ENCODE measurements at places on chromosomes 1 and 21. TPM values are rescaled to one million over a fixed set of nuclear protein-coding genes. Genes with fewer than 3 reads are reported as not detected.

RASAL2 gene
- 7.6 TPM for total RNA-seq

LCE1D gene
- total RNA-seq: not detected

HSD3B2 gene
- total RNA-seq: not detected

KRTAP12-2 gene
- not detected for total RNA-seq

DNAJC8 gene
- total RNA-seq: 22.2 TPM

SLC45A3 gene
- total RNA-seq: 1.1 TPM

PSEN2 gene
- total RNA-seq: 45.6 TPM

ATXN7L2 gene
- 3.5 TPM for total RNA-seq

COL8A2 gene
- 0.52 TPM for total RNA-seq

TNFRSF4 gene
- 1.6 TPM for total RNA-seq

FMOD gene
- total RNA-seq: 4.3 TPM

C8B gene
- not detected for total RNA-seq

POFUT2 gene
- total RNA-seq: 10.1 TPM

DNA sequence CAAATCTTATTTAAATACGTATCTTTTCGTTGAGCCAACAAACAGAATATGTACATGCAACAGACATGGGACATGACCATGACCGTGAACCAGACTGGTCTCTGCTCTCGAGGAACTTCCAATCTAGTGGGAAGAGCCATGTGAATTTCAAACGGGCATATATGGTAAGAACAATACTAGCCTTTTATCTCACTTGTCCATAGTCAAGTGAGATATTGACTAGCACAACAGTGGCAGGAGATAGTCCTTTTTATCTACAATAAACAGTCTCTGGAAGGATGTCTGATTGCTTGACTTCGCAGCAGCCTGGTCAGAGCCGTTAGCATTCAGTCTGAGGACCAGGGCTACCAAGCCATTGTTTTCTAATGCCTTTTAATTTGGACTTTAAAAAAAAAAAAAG lies 12.6 kb upstream of the PLA2G2C start:
- DNase-seq: no peak

- no peak for DNase-seq
These were observed 45.5 kb upstream of the ETS2 start for GRCh38 chr21:38760017-38760761.

- no peak for DNase-seq
These were observed 72.8 kb upstream of the BCL10 start for GRCh38 chr1:85349224-85349623.

GRCh38 chr1:228400692-228401454 lies 5.8 kb downstream of the TRIM11 start:
- DNase-seq: no peak

DNA sequence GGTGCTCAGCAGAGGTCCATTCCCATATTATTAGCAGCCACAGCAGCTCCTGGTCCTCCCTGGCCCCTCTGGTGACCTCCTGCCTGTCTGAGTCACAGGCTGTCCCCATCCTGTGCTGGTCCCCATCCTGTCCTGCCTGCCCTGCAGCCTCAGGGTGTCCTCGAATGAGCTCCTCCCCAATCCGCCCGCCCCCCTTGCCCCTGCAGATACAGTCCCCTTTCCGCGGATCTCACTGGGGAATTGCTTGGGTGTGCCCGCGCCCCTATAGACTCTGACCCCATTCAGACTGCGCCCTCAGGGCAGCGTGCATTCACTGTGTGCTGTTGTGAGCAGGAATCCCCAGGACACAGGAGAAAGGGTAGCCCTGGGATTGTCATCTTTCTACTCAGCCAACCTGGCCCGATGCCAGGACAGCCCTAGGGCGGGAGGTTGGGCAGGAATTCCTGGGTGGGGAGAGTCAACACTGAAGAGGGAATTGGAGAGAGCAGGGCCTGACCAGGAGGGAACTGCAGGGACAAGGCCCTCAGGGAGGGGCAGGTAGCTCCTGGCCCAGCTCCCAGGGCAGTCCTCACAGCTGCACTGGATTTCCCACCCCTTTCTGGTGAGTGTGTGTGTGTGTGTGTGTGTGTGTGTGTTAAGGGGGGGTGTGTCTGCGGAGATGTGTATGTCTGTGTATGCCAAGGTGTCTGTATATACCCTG lies 1.1 kb upstream of the GUCA2A start:
- DNase-seq: peak; percentile 86

DNA sequence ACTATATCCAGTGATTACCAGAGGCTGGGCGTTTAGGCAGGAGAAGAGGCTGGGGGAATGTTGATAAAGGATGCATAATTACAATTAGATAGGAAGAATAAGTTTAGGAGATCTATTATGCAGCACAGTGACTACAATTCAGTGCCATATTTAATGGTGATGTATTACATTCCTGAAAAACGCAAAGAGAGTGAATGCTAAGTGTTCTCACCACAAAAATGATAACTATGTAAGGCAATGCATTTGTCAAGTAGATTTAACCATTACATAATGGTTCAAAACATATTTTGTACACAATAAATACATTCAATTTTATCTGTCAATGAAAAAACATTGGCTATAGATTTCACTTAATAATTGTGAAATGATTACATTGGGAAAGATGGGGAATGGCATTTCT lies 548.9 kb downstream of the NUF2 start:
- DNase-seq: no peak

DNA sequence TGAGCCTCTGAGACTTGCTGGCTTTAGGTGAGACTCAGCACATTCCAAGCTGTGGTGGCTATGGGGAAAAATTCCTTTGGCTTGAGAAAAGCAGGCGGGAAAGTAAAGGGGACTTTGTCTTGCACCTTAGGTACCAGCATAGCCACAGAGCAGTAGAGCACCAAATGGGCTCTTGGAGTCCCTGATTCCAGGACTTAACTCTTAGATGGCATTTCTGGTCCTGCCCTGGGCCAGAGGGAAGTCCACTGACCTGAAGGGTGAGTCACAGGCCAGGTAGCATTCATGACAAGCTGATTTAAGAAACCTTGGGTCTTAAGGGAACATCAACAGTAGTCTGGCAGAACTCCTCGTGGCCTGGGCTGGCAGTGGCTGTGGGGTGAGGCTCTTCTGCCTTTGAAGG lies 344.7 kb downstream of the DUSP10 start:
- DNase-seq: no peak

GRCh38 chr1:74971982-74972381 lies 162.2 kb upstream of the LHX8 start:
- no peak for DNase-seq

DNA sequence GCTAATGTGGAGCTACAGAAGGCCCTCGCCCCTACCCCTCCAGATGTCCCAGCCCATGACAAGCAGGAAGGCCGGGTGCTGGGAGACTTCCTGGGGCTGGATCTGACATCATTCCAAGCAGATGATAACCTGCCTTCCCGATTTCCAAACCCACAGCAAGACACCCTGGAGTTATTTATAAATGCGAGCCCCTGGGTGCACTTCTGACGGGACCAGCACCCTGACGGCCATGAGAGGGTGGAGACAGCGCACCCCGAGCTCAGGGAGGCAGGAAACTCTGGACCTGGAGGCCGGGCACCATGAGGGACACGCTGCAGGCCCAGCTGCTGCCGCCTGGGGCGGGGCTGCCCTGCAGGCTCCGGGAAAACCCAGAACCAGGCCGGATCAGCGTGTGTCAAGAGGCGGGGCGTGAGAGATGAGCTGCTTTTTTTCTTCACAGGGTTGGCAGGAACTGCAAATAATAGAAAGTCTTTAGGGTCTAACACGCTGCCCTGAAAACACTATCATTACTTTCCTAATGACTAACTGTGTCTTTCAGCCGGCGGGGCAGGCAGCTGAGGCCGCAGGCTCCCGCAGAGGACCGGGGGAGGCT lies 2.5 kb upstream of the PCBP3 start:
- DNase-seq: peak; percentile 30

DNA sequence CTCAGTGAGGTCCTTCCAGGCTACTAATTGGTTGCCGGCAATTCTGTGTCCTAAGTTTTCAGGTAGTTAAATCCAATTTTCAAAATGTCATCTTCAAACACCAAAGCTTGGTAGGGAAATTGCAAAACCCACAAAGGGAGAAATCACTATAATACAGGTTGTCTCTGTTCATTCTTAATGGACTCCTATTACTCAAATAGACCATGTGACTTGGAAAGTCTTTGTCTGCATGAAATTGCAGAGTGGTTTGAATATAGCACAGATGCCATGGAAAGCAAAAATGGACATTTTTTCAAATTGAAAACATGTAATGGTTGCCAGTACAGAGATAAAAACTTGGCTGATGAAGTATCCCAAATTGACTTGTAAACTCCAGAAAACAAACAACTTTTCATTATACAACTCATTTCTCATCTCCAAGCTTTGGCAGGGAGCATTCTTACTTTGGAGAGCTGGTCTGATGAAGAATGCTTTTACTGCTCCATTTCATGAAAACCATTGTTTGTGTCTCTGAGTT lies 169.5 kb upstream of the PKN2 start:
- DNase-seq: no peak

- DNase-seq: no peak
These were observed 108.2 kb downstream of the UCHL5 start for GRCh38 chr1:192950926-192951325.

- no peak for DNase-seq
These were observed 73.5 kb downstream of the RPS6KC1 start for GRCh38 chr1:213124590-213124989.

GRCh38 chr1:84164567-84165021 lies 20.5 kb downstream of the PRKACB start:
- DNase-seq: no peak

DNA sequence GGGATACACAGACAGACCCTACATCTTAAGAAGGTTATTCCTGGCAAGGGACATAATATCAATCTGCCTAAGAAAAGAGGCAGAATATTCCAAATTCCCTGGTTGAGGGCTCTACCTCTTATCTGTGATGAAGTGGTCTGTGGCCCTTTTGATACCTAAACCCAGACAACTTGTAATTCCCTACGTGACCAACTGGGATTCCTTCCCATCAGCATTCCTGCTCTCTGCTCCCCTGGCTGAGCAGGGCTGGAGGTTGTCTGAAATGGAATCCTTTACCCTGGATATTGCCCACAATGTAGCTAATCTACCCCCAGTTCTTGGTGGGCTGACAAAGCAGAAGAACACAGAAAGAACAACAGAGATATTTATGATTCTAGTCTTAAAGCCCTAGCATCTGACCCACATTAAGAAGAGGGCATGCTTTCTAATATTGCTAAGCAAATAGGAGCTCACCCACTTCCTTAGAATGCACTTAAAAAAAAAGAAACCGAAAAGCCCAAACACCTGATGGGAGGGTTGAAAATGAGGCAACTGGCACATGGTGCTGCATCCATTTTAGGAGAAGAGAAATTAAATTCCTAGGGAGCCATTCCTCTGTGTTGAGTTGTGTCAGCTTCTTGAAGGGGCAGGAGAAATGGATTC lies 36.8 kb downstream of the GADD45A start:
- DNase-seq: no peak

DNA sequence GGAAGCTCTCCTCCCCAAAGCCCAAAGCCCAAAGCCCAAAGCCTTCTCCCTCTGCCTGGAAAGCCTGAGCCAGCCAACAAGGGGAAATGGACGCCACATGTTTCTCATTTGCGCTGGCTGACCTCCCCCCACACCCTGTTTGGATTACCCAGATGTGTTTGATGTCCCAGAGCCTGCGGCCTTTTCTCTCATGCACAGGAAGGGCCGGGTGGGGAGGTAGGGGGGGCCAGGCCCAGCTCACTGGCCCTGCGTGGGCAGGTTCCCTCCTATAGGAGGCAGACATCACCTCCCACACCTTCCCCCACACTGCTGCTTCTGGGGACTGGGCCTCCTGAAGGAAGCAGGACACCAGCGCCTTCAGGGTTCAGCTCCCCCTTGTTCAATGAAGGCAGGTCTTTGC lies 116.3 kb downstream of the NAV1 start:
- no peak for DNase-seq

DNA sequence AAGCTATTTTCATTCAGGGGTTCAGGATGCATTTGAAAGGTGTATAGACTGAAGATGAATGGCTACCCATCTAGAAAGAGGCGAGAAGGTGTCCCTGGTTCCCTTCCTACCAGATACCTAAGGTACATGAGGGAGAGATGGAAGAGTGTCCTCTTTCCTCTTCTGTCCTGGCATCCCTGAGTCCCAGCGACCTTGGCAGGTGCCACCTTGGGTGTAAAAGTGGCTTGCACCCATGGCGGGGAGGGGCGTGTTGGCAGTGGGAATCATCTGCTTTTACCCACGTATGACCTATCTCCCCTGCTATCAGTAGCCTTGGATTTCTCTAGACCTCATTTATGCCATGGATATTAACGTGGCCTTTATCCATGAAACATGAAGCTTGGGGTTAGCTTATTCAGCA lies 1126.1 kb downstream of the KCNT2 start:
- DNase-seq: no peak

- DNase-seq: no peak
These were observed 543 bp upstream of the EPHB2 start for GRCh38 chr1:22709891-22710700.

GRCh38 chr21:28509031-28509430 lies 483.6 kb downstream of the LTN1 start:
- no peak for DNase-seq

DNA sequence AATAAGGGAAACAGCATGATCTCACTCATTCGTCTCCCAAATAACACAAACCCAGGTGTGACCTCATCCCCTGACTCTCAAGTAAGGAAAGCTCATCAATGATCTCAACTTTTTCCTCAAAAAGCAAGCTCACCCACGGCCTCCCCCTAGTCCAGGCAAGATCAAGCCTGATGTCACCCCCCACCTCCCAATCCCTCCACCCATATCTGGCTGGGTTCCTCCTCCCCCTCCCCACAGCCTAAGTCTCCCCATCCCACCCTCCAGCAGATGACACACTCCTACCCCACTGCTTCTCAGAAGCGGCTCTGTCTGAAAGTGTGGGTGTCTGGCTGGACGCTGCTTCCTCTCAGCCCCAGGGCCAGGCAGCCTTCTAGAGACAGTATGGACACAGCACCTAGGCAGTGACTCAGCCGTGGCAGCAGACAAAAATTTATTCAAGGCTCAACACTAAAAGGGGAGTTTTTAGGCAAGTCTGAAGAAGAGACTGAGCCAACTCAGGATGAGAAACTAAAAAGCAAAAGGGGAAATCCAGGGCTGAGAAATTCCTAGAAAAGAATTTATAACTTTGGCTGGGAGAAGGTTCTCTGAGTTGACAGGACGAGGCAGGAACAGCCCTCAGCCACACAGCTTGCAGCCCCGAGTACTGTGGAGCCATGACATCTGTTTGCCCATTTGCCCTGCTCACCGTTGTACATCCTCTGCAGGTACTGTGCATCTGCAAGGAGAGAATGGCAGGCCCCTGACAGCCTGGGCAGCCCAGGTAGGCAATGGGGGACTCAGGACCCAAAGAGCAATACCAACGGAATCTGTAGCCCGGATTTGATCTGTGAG lies 81.6 kb upstream of the LRRC8D start:
- DNase-seq: peak; percentile 23

GRCh38 chr1:86191958-86192357 lies 35.4 kb upstream of the COL24A1 start:
- no peak for DNase-seq

DNA sequence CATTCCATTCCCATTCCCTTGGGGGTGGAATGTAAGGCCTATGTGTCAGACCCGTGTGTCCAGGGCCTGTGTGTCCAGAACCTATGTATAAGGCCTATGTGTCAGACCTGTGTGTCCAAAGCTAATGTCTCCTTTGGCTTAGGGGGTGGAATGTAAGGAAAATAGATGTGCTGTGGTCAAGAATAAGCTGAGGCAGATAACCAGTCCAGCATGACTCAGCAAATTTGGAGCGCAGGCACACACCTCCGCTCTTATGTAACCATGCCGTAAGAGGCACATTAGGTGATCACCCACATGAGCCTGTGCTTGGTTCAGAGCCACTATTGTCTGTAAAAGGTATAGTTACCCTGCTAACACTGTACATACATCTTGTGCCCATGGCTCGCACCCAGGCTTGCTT lies 150.8 kb upstream of the SGIP1 start:
- DNase-seq: no peak
